Activated CD4-positive, alpha-beta T cell treated with anti-CD3 and anti-CD28 coated beads, Interleukin-2, amount 50 U/mL, for 1 hour (primary cell): ENCODE measurements at places on chromosomes 12 and 14.

DNA sequence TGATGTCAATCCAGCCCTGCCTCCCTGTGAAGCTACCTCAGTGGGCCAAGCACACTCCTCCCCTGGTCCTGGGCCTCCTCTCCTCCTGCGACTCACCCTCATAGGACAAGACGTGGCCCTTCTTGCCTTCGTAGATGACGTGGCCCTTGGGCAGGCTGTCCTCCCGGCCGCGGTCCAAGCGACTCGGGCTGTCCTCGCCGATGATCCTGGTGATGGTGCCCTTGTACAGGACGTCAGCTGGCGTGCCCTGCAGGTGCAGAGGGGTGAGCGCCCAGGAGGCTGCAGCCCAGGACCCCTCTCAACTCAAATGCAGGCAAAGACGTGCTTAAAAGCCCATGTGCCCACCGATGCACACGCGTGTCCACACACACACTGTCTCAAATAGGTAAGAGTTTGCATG is 55.6 kb downstream of the RFLNA start:
- DNase-seq, result no peak

DNA sequence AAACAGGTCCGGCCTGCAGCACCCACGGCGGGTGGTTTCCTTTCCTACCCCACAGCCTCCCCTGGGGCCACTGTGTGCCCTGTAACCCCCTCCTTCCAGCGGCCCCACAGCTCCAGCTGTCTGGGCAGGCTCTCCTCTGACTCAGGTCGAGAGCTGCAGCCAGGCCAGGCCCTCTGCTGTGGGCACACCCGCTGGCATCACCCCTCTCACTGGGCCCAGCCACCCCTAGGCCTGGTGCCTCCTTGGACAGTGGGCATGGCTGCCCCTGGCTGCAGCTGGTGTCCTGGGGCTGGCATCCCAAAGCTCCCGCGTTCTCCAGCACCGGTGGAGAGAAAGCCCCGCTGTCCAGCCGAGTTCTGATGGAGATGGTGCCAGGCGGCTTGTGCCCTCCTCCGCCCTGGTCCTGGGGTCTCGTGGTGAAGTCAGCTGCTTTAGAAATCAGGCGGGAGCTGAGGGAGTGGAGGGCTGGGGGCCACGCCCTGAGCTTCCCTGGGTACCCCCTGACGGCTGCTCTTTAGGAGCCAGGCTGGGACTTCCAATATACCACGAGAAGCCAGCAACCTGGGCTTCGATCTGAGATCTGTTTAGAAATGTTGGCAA is 114.9 kb downstream of the KIF26A start:
- DNase-seq, result no peak

GRCh38 chr12:8048906-8049305 is 16.4 kb downstream of the FOXJ2 start:
- no peak for DNase-seq

DNA sequence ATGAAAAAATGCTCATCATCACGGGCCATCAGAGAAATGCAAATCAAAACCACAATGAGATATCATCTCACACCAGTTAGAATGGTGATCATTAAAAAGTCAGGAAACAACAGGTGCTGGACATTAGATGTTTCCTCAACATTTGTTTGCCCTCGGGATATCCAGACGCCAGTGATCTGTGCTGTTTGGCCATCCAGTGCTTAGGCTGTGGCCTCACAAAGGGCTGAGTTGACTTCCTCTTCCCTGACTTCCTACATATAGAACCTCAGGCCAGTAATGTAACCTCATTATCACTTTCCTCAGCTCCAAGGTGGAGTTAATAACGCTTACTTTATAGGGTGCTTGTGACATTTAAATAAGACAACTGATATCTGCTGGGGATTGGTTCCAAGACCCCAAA is 51.8 kb downstream of the SLC15A5 start:
- no peak for DNase-seq

GRCh38 chr14:23126548-23127278 is 7.7 kb upstream of the CEBPE start:
- DNase-seq, result no peak

GRCh38 chr12:57803319-57803893 is 15.1 kb downstream of the AVIL start:
- DNase-seq, result peak; percentile 42

DNA sequence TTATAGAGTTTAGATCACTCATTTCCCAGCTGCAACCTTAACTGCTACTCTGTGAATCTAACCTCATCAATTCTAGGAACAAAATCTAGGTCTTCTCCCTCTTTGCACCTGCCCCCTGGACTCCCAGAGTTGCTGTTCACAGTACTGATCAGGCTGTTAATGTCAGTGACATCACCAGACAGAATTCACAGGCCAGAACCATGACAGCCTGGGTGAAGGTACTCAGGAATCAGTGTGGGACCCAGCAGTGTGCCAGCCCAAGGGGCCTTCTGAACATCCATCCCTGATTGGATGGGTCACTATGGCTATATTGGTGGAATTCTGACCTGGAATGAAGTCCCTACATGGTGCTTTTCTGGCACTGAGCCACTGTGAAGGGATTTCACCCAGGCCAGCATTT is 72.8 kb downstream of the CLMN start:
- no peak for DNase-seq

GRCh38 chr14:58275527-58276190 is 22.7 kb upstream of the ARID4A start:
- DNase-seq, result no peak

GRCh38 chr12:67710582-67710981 is 62.0 kb downstream of the DYRK2 start:
- no peak for DNase-seq

DNA sequence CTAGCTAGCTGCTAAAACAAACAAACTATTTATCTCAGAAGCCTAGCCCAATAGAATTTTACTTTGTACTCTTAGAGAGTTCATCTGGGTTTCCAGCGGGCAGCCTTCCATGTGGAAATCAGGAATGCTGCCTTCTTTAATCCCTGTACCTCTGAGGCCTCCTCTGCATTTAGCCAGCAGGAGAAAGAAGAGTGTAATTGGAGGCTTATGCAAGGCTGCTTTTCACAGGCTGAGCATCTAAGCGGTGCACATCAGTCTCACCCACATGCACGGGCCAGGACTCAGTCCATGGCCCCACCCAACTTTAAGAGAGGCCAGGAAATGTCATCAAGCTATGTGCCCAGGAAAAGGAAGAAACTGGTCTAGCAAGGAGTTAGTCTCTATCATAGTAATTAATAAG is 14.0 kb upstream of the PTGDR start:
- DNase-seq, result no peak

DNA sequence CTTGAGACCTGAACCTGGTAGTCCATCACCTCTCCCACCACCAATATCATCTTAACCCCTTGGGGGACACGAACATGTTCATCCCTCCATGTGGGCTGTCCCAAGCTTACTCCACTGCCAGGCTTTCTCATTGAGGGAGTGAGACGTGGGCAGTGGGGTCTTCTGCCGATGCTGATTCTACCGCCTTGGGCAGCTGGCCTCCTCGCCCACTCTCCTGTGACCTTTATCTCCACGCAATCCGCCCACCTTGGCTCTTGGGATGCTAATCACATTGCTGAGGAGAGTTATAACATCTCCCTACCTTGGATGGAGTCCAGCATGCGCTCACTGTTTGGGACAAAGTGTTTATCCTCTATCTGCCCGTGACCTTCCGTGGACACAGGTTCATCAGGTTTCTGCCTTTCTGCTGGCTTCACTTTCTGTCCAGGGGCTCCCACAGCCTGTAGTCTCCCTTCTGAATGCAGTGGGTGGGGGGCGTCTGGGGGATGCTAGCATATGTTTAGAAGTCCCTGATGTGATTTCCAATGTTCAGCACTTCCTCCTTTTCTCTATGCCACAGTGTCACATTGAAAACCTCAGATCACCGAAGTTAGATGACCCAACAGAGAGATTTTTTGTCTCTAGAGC is 53.2 kb upstream of the ESRRB start:
- no peak for DNase-seq

GRCh38 chr12:12810553-12811021 is 2.6 kb upstream of the DDX47 start:
- DNase-seq, result no peak

GRCh38 chr12:47977046-47977771 is 13.8 kb downstream of the TMEM106C start:
- no peak for DNase-seq

DNA sequence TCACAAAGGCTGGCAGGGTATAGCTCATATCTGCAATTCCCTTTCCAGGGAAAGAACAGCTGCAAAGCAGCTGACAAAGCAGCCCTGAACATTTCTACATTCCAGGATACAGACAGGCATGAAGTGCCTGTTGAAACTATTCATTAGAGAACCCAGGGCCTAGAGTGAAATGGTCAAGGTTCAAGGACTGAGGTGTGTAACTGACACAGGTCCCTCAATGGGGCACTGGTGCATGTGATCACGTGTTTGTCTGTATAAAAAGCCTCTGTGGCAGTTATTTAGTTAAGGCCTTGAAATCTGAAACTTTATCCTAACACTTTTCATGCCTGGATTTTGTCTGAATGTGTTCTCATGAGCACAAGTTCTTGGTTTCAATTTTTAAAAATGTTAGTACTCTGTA is 47.1 kb downstream of the GIT2 start:
- no peak for DNase-seq

DNA sequence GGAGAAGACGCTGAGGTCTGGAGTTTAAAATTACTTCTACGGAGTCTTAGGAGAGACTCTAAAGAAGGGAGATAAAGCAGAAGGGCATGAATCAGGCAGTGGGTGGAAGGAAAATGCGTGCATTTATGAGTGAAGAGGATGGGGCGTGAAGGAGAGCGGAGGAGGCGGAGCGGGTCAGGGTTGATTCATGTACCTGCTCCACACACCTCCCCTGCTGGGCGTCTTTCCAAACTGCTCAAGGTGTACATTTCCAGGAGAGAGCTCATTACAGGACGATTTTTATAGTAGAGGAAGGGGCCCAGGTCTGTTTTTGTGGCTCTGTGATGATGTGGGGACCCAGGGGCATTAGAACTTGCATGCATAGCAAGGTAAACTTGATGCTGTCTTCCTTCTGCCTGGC is 65.0 kb upstream of the ASPG start:
- DNase-seq, result no peak

- DNase-seq, result no peak
These were observed 11.3 kb downstream of the ESPL1 start for GRCh38 chr12:53279283-53279869.

DNA sequence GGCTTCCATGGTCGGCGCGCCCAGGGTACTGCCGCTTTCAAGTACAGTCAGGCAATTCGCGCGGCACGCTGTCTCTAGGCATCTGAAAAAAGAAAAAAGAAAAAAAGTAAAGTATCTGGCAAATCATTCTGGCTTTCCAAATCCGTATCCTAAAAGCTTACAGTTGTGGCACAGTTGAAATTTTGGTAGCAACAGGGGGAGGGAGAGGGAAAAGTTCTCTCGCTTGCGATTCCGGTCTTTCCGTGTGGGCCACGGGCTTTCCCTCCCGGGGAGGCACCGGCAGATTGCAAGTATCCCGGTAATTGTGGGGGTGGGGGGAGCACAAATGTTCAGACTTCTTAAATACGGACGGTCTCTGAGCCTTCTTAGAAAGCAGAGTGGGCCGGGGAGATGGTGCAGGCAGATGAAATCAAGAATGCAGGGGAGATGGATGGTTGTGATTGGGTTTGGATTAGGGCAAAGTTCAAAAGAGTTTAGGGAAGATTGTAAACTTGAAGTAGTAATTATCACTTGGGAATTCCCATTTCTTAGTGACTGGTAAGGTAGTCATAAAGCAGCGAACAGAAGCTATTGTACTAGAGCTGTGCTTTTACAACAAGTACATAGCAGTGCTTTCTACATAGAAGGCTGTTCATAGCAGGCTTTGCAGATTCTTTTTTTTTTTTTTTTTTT is 1.2 kb downstream of the SOCS2 start:
- no peak for DNase-seq

DNA sequence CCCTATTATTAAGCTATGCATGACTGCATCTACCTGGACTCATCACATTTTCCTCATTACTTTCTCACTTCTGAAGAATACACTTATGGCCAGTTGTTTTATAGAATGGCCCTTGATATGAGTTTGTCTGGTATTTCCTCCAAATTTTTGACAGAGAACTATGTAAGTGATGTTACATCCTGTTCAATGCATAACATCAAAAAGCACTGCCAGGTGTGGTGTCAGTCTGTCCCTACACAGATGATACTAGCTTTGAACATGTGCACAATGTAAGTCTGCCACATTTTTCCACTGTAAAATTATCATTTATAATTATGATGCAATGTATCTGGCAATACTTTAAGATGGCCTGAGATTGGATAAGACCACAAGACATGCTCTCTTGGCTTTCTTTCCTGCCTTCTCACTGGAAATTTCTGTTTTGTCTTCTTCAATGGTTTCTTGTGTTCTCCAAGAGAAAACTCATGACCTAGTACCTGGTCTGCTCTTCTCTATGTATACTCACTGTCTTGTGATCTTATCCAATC is 28.3 kb downstream of the HEATR5A start:
- DNase-seq, result no peak

GRCh38 chr12:49294804-49295081 is 204 bp upstream of the PRPH start:
- no peak for DNase-seq

- no peak for DNase-seq
These were observed 118.0 kb upstream of the TMEM260 start for GRCh38 chr14:56461276-56462275.

- peak; percentile 63 for DNase-seq
These were observed at the start of gene FKBP11 for GRCh38 chr12:48925304-48926011. TSS of gene FKBP11 (minus strand) at chr12:48925492. CDS start at chr12:48925428, 64 bp downstream.

- DNase-seq, result no peak
These were observed 147.4 kb downstream of the SLC38A4 start for GRCh38 chr12:46678426-46678825.

GRCh38 chr12:24909667-24910066 is 39.2 kb downstream of the BCAT1 start:
- DNase-seq, result no peak

DNA sequence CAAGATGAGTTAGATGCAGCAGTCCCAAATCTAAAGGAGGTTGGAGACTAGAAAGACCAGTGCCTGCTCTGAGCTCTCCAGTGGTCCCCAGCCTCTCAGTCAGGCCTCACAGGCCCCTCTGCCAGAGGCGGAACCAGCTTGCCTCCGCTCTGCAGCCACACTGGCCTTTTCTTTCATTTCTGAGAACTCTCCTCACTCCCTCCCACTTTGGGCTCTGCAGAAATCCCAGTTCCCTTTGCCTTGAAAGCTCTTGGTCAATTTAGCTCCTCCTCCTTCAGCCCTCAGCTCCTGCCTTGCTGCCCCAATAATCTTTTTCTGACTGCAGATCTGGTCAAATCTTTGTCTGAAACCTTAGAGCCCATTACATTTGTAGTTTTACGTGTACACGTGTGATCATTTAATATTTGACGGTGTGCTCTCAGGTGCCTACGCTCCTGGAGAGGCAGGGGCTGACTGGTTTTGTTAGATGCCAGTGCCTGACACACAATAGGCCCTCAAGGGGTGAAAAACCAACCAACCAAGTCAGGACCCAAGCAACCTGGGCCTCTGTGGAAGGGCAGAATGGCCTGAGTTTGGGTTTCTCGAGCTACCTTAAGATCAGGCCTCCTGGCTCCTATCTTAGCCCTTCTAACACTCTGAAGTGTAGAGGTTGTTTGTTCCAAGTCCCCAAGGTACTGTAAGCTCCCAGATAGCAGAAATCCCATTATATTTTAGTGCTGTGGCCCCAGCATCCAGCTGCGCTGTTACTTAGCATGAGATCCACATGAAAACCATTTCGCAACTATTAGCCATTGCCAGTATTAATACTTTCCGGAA is 1.1 kb upstream of the NUDT4 start:
- DNase-seq, result no peak

GRCh38 chr12:26987634-26988424 is 26.4 kb downstream of the TM7SF3 start:
- DNase-seq, result no peak

- peak; percentile 37 for DNase-seq
These were observed 413 bp upstream of the TUBA1C start for GRCh38 chr12:49264466-49264872.

GRCh38 chr14:96960598-96961116 is 163.5 kb downstream of the VRK1 start:
- DNase-seq, result no peak
